ENCODE measurements at places on chromosomes 16 and 17.

- no peak for DNase-seq
Measured at GRCh38 chr17:47076171-47076570, 97.1 kb upstream of the RPRML start.

DNA sequence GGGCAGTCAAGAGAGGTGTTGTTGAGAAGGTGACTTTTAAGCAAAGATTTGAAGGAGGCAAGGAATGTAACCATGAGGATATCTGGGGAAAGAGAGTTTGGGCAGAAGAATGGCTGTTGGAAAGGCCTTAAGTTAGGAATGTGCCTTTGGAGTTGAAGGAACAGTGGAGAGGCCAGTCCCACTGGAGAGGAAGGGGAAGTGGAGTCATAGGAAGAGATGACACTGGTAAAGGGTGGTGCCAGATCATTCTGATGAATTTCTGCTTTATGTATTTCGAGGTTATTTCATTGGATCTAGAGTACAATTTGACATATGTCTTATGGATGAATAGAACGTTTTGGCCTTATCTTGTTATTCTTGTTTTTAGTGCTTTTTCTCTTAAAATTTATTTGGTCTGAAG lies 93.5 kb downstream of the WWP2 start:
- DNase-seq: no peak

- DNase-seq: no peak
Measured at GRCh38 chr17:41932816-41933389, 2.5 kb downstream of the ODAD4 start.

- no peak for DNase-seq
Measured at GRCh38 chr17:36525888-36526287, 8.8 kb downstream of the MYO19 start.

GRCh38 chr16:88922826-88923410 lies 54.1 kb downstream of the CBFA2T3 start:
- no peak for DNase-seq

GRCh38 chr17:63859257-63859656 lies 14.2 kb downstream of the CSH2 start:
- no peak for DNase-seq

All from CD4-positive, alpha-beta T cell treated with Interleukin-4 for 4 hours (primary cell).